Esophagus squamous epithelium (tissue), 5 donors: ENCODE measurements at places on chromosomes 4 and X. TPM values are rescaled to one million over a fixed set of nuclear protein-coding genes. Genes with fewer than 3 reads are reported as not detected.

DNA sequence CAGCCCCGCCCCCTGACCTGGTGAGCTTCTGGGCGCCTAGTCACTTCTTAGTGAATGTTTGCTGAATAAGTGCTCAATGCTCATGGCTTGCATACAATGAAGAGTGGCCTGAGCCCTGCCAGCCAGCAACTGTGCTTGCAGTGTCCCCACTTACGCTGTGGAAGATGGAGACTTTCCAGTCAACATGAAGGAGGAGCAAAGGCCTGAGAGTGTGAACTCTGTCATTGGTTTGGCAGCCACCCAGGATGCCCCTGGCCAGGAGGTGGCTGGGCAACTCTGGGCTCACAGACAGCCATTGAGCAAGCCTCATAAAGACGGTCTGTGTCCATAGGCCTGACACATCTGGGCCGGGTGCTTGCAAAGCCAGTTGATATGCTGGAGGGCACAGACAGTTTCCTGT, 72.1 kb upstream of the MAMLD1 start:
- DNase-seq = no peak

GRCh38 chr4:173314715-173315114, 19.4 kb downstream of the HMGB2 start:
- DNase-seq = no peak

GRCh38 chr4:107913283-107913899, 18.0 kb upstream of the CYP2U1 start:
- DNase-seq = no peak

The QRFPR gene
- 0.97 TPM for total RNA-seq

The PNCK gene
- 1.5 TPM for total RNA-seq

The MAMLD1 gene
- total RNA-seq = 0.23 TPM
